ENCODE measurements at places on chromosomes 2 and 18. TPM values are rescaled to one million over a fixed set of nuclear protein-coding genes. Genes with fewer than 3 reads are reported as not detected.

Gene PHOSPHO2
- polyA plus RNA-seq, result 18.1 TPM

Gene MAB21L4
- 25.7 TPM for polyA plus RNA-seq

Gene LIMS4
- 3.0 TPM for polyA plus RNA-seq

Gene EVA1A
- polyA plus RNA-seq, result 10.0 TPM

Gene LONRF2
- 3.2 TPM for polyA plus RNA-seq

Gene KIF5C
- 16.0 TPM for polyA plus RNA-seq

Gene NDC80
- polyA plus RNA-seq, result 11.8 TPM

Gene HOXD9
- polyA plus RNA-seq, result 0.88 TPM

Gene HMSD
- polyA plus RNA-seq, result 2.5 TPM

Gene C2orf49
- polyA plus RNA-seq, result 21.7 TPM

Gene VSNL1
- 0.70 TPM for polyA plus RNA-seq

Gene POTEJ
- polyA plus RNA-seq, result 0.07 TPM

Gene INPP5D
- 12.6 TPM for polyA plus RNA-seq

Gene EGR4
- polyA plus RNA-seq, result 0.04 TPM

Gene ARHGAP25
- 3.5 TPM for polyA plus RNA-seq

Gene TUBA4B
- polyA plus RNA-seq, result not detected

Gene PPM1B
- 40.4 TPM for polyA plus RNA-seq

Gene PROKR1
- polyA plus RNA-seq, result 0.15 TPM

Gene MARCHF4
- 3.2 TPM for polyA plus RNA-seq

Gene BAZ2B
- 52.9 TPM for polyA plus RNA-seq

Gene MERTK
- 8.7 TPM for polyA plus RNA-seq

Gene FAM110C
- polyA plus RNA-seq, result 20.0 TPM

Gene NOP58
- 81.8 TPM for polyA plus RNA-seq

Gene HOXD1
- polyA plus RNA-seq, result 2.6 TPM
